ENCODE measurements at places on chromosomes 12 and 14.

- no peak for DNase-seq
Measured at GRCh38 chr12:115146453-115146852, 462.5 kb upstream of the TBX3 start.

GRCh38 chr14:73796893-73797542 lies 54.6 kb upstream of the PTGR2 start:
- DNase-seq, result no peak

DNA sequence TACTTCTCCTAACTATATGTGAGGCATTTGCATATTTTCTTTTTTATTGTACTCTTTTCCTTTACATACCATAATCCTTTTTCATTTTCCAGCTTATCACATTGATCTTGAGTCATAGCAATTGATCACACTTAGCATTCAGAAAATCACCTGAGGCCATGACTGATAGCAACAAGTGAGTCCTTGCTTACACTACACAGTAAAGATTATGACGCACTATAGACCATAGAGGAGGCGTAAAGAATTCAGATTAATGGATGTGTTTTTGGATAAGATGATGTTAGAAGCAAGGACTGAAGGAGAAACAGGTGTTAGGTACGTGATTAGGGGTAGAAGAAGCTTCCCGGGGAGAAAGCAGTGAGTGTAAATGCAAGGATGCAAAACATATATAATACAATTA lies 637.7 kb downstream of the ETNK1 start:
- no peak for DNase-seq

GRCh38 chr12:34402228-34402898 lies 380.1 kb downstream of the ALG10 start:
- peak; percentile 10 for DNase-seq

- no peak for DNase-seq
Measured at GRCh38 chr14:55938249-55938791, 179.9 kb upstream of the PELI2 start.

GRCh38 chr12:46981622-46982021 lies 97.8 kb upstream of the PCED1B start:
- no peak for DNase-seq

DNA sequence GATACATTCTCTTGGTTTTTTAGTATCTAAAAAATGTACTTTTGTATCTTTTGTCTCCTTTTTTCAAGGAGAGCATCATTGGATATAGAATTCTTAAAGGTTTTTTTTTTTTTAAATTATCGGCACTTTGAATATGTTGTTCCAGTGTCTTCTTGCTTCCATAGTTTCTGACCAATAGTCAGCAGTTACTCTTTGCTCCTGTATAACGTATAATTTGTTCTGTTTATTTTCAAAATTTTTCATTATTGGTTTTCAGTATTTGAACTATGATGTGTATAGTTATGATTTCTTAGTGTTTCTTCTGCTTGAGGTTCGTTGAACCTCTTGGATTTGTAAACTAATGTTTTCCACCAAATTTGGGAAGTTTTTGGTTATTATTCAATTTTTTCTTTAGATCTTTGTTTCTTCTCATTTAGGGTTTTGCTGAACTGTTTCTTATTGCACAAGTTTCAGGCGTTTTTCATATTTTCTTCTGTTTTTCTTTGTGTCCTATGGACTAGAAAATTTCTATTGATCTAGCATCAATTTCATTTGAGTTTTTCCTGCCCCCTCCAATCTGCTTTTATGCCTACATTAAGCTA lies 93.9 kb downstream of the PLBD1 start:
- DNase-seq, result peak; percentile 26

DNA sequence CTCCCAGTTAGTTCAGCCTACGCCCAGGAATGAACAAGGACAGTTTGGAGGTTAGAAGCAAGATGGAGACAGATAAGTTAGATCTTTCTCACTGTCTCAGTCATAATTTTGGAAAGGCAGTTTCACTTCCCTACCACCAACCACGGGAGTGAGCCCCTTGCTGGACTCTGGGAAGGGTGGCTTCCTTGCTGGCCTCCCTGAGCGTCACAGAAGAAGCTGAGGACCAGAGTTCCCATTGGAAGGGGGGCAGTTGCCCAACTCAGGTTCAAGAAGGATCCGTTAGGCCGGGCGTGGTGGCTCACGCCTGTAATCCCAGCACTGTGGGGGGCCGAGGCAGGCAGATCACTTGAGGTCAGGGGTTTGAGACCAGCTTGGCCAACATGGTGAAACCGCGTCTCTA lies 106.2 kb upstream of the MAX start:
- no peak for DNase-seq

DNA sequence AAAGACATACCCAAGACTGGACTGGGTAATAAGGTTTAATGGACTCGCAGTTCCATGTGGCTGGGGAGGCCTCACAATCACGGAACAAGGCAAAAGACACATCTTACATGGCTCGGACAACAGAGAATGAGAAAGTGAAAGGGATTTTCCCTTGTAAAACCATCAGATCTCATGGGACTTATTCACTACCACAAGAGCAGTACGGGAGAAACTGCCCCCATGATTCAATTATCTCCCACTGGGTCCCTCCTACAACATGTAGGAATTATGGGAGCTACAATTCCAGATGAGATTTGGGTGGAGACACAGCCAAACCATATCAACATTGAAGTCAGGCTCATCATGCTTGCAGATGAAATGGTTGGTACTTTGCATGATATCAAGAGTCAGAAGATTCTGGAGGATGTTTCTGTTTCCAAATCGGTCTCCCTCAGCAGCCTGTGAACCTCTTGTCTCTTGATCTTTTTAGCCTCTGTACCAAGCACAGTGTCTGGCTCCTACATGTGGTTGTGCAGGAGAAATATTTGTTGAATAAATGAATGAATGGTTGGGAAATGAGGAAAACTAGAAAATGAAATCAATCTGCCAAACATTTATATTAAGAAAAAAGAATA lies 98.6 kb downstream of the VRK1 start:
- DNase-seq, result no peak

- no peak for DNase-seq
Measured at GRCh38 chr12:92753976-92754885, 51.4 kb downstream of the PLEKHG7 start.

DNA sequence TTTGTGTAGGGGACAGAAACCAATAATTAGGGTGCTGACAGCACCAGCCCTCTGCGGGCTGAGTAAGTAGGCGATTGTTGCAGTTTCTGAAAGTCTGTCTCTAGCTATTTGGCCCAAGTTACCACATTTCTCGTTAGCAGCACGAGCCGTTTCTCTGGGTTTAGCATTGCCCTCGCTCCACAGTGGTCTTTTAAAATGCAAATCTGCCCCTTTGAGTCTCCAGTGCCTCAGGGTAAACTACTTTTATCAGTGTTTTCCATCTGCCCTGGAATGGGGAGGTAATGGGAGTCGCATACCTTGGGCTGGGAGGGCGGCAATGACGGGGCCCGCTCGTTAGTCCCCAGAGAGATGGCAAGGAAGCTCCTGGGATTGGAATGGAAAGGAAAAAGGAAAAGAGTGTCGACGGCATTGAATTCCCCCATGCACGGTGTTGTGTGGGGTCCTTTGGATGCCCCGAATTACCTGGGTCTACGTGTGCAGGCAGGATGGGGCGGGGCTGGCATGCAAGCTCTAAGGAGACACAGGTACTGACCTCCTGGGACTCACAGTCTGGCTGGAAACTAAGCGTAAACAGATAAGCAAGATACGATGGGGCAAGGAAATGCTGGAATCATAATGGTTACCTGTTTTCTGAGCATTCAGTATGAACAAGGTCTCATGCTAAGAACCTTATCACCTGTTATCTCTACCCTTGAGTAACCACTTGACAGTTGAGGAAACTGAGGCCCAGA lies 131.8 kb upstream of the MAP1LC3B2 start:
- DNase-seq, result no peak

DNA sequence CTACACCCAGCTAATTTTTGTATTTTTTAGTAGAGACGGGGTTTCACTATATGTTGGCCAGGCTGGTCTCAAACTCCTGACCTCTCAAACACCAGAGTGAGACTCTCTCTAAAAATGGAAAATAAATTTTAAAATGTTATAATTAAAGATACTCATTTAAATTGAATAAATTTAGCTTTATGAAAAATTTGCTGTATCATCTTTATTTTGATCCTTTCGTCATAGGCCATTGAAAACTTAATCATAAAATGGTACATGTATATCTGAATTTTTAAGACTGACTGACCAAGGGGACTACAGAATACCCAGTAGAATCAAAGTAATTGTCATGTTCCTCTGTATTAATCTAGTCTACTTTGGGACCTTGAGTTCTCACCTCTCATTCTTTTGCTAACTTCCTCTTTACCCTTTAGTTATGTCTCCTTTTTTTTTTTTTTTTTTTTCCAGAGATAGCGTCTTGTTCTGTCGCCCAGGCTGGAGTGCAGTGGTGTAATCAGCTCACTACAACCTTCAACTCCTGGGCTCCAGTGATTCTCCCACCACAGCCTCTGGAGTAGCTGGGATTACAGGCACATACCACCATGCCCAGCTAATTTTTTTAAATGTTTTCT lies 9.5 kb downstream of the RAB5B start:
- no peak for DNase-seq

DNA sequence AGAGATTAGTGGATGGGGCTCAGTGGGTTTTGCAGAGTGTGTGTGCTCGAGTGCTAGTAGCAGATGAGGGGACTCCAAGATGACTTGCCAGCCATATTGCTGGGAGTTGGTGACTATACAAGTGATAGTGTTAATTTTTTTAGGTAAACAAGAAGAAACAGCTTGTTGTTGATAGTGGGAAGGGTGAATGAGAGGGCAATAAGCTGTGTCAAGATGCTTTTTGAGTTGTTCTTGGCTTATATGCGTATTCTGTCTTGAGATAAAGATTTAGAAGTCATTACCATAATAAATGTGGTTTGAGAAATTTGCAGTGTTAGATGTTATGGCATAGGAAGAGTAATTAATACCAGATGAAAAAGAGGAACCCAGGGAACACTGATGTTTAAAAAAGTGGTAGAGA lies 75.3 kb downstream of the RCOR1 start:
- no peak for DNase-seq

GRCh38 chr14:99183716-99184115 lies 88.3 kb downstream of the BCL11B start:
- DNase-seq, result no peak

DNA sequence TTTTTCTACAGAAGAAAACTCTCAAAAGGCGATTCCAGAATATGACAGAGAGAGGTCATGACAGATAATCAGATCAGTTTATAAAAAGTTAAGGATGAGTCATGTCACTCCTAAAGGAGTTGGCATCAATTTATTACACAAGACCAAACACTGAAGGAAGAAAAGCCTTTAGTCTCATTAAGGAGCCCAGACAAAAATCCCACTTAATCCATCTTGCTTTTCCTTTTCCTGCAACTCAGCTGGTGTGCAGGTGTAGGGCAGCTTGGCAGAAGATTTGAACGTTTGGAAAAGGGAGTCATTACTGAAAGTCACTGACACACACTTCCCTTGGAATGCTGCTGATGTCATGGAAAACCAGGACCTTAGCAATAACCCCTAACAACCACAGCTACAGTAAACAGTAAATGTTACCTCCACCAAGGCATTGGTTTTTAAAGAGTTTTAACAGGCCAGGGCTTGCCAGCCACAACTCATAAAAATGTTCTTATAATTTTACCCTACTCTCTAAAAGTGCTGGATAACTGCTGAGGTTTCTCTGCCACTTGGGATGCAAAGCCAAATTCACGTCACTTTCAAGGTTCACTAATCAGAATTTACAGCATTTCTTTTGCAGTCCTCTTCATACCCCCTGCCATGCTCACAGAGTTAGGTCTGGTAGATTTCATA lies 320.6 kb downstream of the RAD51B start:
- no peak for DNase-seq

DNA sequence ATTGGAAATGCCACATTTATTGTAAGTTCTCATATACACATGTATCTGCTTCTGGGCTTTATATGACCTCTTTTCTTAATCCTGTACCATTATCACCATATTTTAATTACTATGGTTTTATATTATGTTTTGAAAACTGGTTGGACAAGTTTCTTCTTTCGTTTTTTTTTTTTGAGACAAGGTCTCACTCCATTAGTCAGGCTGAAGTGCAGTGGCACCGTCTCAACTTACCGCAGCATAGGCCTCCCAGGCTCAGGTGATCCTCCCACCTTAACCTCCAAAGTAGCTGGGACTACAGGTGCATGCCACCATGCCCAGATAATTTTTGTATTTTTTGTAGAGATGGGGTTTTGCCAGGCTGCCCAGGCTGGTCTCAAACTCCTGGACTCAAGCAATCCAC lies 44.6 kb downstream of the GALNT4 start:
- DNase-seq, result no peak

- no peak for DNase-seq
Measured at GRCh38 chr14:29805415-29806123, 122.1 kb downstream of the PRKD1 start.

GRCh38 chr12:6548556-6548955 lies 7.3 kb downstream of the IFFO1 start:
- no peak for DNase-seq

DNA sequence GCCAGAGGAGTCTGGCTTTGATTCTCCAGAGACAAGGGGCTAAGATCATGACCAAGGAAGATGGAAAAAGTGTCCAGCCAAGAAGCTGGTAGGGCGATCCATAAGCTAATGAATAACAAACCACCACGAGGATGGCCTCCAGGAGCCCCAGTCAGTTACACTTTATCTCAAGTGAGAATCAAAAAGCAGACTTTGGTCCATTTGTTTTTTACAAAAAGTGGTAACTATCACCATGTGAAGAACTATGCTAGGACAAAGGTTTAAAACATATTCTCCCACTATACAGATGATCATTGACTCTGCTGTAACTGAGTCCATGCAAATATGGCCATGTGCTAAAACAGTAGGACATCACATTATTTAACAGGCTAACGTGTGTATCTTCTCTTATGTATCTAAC lies 13.9 kb downstream of the SETD3 start:
- DNase-seq, result no peak

DNA sequence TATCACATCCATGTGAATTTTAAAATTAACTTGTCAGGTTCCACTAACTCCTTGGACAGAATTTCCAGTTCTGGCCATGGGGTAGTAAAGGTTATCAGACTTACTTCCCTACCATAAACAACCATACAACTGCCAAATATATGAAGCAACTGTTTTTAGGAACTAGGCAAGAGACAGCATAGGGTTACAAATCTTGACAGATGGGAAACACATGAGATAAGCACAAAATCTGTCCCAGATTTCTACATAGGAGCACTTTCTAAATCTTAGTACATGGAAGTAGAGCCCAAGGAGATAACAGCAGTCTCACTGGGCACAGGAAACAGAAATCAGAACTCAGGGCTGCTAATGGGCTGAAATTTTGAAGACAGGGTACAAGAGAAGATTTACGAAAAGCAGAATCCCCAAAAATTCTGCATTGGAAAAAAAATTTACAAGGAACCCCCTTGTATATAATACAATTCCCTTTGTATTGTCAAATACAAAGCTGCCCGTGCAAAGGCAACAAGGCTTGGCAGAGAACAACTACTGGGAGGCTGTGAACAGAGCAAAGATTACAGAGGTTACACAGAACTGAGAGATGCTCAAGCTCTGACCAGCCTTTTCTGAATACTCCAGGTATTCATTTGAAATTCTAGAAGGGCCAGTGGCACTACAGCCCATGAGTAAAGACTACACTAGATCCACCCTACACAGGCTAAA lies 43.2 kb downstream of the GALNT4 start:
- no peak for DNase-seq

DNA sequence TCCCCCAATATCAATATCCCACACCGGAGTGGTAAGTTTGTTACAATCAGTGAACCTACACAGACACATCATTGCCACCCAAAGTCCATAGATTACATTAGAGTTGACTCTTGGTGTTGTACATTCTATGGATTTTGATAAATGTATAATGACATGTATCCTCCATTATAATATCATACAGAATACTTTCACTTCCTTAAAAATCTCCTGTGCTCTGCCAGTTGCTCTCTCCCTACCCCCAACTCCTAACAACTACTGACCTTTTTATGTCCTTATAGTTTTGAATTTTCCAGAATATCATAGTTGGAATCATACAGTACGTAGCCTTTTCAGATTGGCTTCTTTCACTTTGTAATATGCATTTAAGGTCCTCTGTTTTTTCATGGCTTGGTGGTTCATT lies 48.4 kb downstream of the SLC4A8 start:
- DNase-seq, result no peak
